ENCODE measurements at places on chromosomes 2 and 18. TPM values are rescaled to one million over a fixed set of nuclear protein-coding genes. Genes with fewer than 3 reads are reported as not detected.

GRCh38 chr2:64861452-64862397 lies 127.5 kb upstream of the SLC1A4 start:
- no peak for DNase-seq

GRCh38 chr2:45002686-45003085 lies 6.6 kb downstream of the SIX2 start:
- peak; percentile 44 for DNase-seq

DNA sequence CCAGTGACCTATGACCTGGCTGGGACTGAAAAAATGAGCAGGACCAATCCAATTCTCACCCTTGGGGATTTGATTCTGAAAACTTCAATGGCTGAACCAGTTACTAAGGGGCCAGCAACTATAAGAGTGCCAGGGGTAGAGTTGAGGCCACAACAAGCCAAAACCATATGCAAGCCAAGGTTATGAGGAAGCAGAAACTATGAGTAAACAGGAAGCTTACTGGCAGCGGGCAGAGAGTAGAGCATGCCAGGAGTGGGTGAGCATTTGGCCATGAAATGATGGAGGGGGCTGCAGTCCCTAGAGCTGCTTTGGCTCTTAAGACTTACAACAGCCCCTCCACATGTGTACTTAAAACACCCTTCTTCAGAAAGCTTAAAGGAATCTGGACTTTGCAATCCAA lies 82.4 kb downstream of the RBMS1 start:
- DNase-seq: no peak

Gene AGAP1
- total RNA-seq: 5.2 TPM

Gene GAREM1
- total RNA-seq: not detected

Gene STPG4
- 0.29 TPM for total RNA-seq
